Activated T-cell treated with anti-CD3 and anti-CD28 coated beads, Interleukin-2, amount 50 U/mL, for 24 hours (primary cell): ENCODE measurements at places on chromosomes 16 and 17.
A peak's percentile ranks its signal among the peaks of the same experiment; 100 is the strongest.

DNA sequence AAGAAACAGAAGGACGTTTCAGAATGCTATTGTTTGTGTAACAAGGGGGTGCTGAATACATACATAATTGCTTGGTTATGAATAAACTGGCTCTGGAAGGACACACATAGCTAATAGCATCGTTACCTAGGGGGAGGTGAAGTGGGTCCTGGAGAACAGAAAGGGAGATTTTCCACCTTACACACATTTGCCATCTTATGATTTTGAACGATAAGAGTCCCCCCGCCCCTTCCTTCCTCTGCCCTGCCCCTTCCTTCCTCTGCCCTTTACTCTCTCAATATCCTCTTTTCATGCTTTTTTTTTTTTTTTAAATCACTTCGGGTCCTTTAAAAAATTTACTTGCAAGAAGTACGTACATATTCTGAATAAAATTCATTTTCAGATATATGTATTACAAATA is 902 bp upstream of the DHRS7B start:
- H3K4me1 ChIP-seq: peaks cover 30% of the 10 kb centered on the region
- DNase-seq: no peak
- peak overlapping the region; percentile 99 for H3K27ac ChIP-seq
- H3K4me3 ChIP-seq: peak overlapping the region; percentile 98
- no peaks in the 10 kb centered on the region for H3K27me3 ChIP-seq

GRCh38 chr16:27514806-27515205 is 34.9 kb downstream of the GTF3C1 start:
- no peaks in the 10 kb centered on the region for H3K4me1 ChIP-seq
- no peak for DNase-seq
- no peak overlapping the region for H3K4me3 ChIP-seq
- H3K27me3 ChIP-seq: no peaks in the 10 kb centered on the region
- H3K27ac ChIP-seq: no peak overlapping the region

GRCh38 chr17:82876149-82876548 is 36.3 kb upstream of the ZNF750 start:
- H3K36me3 ChIP-seq: peaks cover 60% of the 10 kb centered on the region
- H3K4me1 ChIP-seq: peaks cover 66% of the 10 kb centered on the region
- H3K27me3 ChIP-seq: no peaks in the 10 kb centered on the region
- no peak overlapping the region for H3K4me3 ChIP-seq

GRCh38 chr17:11240041-11240840 is 772 bp upstream of the SHISA6 start:
- no peak overlapping the region for H3K4me3 ChIP-seq
- no peak overlapping the region for H3K27ac ChIP-seq
- H3K4me1 ChIP-seq: peaks cover 2% of the 10 kb centered on the region
- H3K27me3 ChIP-seq: peaks cover 61% of the 10 kb centered on the region

DNA sequence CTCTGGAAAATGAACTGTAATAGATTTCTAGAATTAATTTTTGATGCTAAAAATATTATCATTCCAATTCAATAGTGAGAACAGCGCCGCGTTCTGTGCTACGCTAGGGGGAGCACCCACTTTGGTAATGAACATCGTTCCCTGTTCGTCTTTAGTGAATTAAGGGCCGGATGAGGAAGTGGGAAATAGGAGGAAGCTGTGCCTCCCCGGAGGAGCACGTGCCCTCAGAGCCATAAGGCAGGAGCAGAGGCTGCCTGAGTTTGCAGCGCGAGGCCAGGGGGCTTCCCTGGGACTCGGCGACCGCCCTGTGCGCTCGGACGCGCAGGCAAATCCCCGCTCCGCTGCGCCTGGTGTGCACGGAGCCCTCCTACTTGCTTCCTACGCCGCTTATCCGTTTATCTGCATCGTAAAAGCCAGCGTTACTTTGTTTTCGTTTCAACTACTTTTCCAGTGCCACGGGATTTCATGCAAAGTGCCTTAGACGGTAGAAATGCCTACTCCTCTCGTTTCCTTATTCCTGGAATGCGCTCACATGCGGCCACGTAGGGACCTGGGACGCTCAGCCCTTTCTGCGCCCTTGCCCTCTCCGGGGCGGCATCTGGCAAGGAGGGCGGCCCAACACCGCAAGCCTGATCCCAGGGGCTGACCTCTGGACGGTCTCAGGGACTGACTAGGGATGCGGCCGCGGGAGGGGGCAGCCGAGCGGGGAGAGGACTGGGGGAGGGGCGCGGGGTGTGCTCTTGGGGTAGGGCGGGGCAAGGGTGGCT is 76.4 kb downstream of the KCNJ12 start:
- H3K27me3 ChIP-seq: peaks cover 37% of the 10 kb centered on the region
- H3K4me1 ChIP-seq: peaks cover 30% of the 10 kb centered on the region
- no peaks in the 10 kb centered on the region for H3K36me3 ChIP-seq
- H3K27ac ChIP-seq: no peak overlapping the region
- DNase-seq: peak; percentile 63

DNA sequence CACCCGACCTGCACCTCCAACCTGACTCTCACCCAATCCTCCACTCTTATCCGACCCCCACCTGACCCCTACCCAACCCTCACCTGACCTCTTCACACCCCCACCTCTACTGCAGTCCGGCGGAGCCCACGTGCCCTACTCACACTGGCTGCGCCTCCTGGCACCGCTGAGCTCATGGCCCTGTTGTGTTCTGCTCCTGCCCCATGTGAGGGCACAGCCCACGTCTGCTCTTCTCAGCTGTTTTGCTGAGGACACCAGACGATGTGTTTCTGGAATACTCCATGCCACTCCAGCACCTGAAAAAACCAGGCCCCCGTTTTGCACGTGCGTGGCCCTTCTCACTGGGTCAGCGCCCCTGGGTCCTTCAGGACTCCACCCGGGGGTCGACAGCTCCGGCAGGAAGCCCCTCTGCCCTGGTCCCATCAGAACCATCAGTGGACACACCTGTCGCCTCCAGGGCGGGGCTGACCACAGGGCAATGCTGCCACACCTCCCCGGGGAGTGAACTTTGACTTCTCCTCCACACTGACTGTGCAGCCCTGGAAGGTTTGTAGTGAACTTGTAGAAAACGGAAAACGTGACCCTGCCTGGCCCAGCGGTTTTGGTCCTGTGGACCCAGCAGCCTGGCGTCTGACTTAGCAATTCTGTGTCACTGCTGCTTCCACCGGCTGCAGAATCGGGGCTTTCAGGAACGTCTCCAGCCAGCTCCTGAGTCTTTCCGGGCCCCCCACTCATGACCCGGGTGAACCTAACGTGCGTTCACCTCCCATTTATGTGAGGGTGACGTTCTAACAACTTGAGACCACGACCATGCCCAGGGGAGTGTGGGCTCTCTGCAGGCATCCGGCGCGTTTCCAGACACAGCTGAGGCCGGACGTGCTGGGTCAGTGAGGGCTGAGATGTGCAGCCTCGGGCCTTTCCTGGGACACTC is 5.7 kb upstream of the RAB40B start:
- DNase-seq: no peak
- H3K4me1 ChIP-seq: peaks cover 9% of the 10 kb centered on the region
- no peaks in the 10 kb centered on the region for H3K36me3 ChIP-seq
- H3K4me3 ChIP-seq: no peak overlapping the region

GRCh38 chr17:44899074-44899782 is at the start of gene EFTUD2:
EFTUD2 (minus strand) TSS chr17:44899445; CDS start chr17:44894521, 4,924 bp downstream.
- DNase-seq: peak; percentile 98
- peaks cover 33% of the 10 kb centered on the region for H3K4me1 ChIP-seq
- no peaks in the 10 kb centered on the region for H3K27me3 ChIP-seq
- peak within 1 kb of the TSS; percentile 100 for H3K27ac ChIP-seq

GRCh38 chr16:23857256-23857880 is 21.6 kb downstream of the PRKCB start:
- no peak for DNase-seq
- no peak overlapping the region for H3K4me3 ChIP-seq
- peak overlapping the region; percentile 68 for H3K27ac ChIP-seq
- H3K27me3 ChIP-seq: no peaks in the 10 kb centered on the region
- H3K4me1 ChIP-seq: peaks cover 90% of the 10 kb centered on the region

DNA sequence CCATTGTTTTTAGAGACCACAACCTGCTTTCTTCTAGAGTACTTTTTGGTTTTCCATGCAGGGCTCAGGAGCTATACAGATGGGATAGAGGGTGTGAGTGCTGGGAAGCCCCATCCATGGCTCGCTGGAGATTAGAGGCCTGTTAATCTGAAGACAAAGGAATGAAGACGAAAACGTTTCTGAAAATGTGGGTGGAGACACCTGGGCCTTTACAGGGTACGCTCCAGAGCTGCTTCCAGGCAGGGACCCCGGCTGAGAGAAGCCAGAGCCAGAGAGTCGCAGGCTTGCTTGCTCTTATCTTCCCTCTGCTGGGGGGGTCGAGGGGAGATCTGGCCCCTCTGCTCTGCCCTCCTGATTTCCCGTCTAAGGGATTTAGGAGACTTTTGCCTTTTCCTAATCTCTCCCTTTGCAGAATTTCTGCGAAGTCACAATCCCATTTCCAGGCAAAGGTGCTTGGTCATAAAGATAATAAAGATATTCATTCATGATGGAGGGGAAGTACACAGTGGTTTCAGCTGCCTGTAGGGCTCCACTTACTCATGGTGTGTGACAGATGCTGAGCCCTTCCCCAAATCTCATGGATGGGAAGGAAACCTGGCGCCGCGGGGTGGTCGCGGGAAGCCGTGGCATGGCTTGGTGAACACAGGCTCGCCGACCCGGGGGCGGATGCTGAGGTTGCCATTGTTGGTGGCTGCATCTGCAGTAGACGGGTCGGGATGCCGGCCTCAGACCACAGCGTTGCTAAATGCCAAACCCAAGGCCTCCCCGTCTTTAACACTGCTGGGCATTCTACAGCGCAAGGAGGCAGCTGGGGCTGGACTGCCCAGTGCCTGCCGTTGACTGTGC is 4.8 kb upstream of the SOCS3 start:
- peaks cover under 1% of the 10 kb centered on the region for H3K36me3 ChIP-seq
- H3K4me1 ChIP-seq: peaks cover 25% of the 10 kb centered on the region
- peaks cover 6% of the 10 kb centered on the region for H3K27me3 ChIP-seq

DNA sequence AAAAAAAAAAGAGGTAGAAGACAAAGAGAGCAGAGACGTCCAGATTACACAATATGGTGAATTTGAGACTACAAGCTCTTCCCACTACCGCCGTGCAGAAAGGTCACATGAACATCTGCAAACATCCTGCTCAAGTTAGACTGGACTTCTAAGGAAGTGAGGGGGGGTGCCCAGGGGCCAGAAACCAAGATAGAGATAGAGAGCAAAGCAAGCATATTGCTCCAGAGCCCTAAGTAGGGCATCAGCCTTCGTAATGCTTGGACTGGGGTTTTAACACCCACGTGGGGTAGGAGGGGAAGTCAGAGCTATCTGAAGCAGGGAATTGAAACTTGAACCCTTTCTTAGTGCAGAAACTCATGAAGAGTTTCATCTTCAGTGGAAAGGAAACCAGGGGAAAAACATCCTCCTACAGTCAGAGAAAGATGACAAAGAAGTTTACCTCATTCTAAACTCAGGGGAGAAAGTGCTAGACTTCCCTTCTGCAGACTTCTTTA is 8.7 kb downstream of the CLEC19A start:
- no peak overlapping the region for H3K4me3 ChIP-seq
- peaks cover 3% of the 10 kb centered on the region for H3K36me3 ChIP-seq
- peaks cover 26% of the 10 kb centered on the region for H3K27me3 ChIP-seq
- peak; percentile 50 for DNase-seq

DNA sequence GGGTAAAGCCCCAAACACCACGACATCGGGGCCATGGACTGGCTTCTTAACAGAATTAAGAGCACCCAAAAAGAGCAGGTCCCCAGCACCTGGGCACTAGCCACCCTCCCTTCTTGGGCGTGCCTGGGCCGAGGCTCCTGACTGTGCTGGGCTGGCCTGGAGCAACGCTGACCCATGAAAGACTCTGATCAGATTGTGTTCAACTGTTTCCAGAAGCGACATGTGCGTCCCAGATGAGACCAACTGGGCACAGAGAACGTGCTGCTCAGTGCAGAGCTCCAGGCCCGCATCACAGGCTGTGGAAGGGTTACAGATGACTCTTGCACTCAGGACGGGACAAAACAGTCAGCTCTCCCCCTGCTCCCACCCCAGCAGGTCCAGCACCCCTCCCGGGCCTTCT is 100.7 kb downstream of the KCNJ12 start:
- H3K4me1 ChIP-seq: no peaks in the 10 kb centered on the region
- DNase-seq: no peak
- no peak overlapping the region for H3K27ac ChIP-seq
- H3K36me3 ChIP-seq: no peaks in the 10 kb centered on the region
- peaks cover 63% of the 10 kb centered on the region for H3K27me3 ChIP-seq
- no peak overlapping the region for H3K4me3 ChIP-seq

DNA sequence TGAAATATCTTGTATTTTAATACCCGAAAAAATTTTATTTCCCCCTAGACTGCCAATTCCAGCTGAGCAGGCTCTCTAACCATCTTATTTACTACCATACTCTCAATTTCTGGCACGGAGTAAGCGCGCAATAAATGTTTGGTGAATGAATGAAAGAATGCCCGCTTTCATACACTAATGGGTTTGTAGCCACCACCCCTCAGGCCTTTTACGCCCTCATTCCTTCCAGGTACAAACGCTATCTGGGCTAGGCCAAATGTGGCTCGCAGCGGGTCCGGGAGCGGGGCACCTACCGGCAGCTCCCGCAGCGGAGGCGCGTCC is 536 bp upstream of the PLD2 start:
- H3K4me3 ChIP-seq: peak overlapping the region; percentile 78
- H3K36me3 ChIP-seq: peaks cover 10% of the 10 kb centered on the region
- no peaks in the 10 kb centered on the region for H3K27me3 ChIP-seq

- H3K36me3 ChIP-seq: no peaks in the 10 kb centered on the region
- H3K4me1 ChIP-seq: no peaks in the 10 kb centered on the region
- no peak overlapping the region for H3K4me3 ChIP-seq
Observed at GRCh38 chr16:15778204-15778743, 78.6 kb downstream of the MYH11 start.

DNA sequence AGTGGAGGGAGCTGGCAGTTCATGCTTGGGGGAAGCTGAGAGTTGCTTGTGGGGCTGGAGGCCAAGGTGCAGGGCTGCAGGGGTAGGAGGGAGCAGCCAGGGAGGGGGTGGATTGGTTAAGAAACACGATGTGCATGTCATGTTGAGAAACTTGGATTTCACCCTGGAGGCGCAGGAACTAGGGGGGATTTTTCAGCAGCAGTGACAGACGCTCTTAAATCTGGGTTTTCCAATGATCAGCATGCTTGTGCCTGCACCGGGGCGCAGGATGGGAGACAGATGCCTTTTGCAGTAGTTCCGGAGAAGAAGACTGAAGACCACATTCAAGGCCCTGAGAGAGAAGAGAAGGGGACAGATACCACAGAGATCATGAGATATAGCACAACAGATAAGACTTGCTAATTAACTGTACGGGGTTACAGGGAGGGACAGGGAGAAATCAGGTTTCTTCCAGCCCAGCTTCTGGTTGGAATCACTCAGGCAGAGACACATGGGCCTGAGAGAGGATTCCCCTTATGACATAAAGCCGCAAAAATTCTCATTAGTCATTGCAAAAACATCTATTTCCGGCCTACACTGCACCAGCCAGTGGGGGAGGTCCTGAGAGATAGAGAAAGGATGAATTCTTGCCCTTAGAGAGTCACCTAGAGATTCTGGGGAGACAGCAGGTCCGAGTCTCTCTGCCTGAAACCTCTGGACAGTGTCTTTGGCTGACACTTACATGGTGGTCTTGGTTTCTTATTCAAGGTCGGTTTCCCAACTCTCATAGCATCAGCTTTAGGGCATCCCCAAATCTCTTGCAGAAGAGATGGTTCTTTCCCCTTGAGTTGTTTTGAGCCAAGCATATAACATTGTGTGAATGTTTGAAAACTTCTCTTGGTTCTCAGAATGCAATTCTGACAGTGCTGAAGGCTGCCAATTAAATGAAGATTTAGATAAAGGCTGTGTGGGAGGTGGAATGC is 27.1 kb downstream of the CDH13 start:
- no peaks in the 10 kb centered on the region for H3K27me3 ChIP-seq
- H3K4me3 ChIP-seq: peak overlapping the region; percentile 16
- peaks cover 75% of the 10 kb centered on the region for H3K4me1 ChIP-seq
- DNase-seq: peak; percentile 60
- no peaks in the 10 kb centered on the region for H3K36me3 ChIP-seq
